Mesenteric fat pad (tissue), 1 donor: ENCODE measurements at places on chromosomes 1 and 21. TPM values are rescaled to one million over a fixed set of nuclear protein-coding genes. Genes with fewer than 3 reads are reported as not detected.

DNA sequence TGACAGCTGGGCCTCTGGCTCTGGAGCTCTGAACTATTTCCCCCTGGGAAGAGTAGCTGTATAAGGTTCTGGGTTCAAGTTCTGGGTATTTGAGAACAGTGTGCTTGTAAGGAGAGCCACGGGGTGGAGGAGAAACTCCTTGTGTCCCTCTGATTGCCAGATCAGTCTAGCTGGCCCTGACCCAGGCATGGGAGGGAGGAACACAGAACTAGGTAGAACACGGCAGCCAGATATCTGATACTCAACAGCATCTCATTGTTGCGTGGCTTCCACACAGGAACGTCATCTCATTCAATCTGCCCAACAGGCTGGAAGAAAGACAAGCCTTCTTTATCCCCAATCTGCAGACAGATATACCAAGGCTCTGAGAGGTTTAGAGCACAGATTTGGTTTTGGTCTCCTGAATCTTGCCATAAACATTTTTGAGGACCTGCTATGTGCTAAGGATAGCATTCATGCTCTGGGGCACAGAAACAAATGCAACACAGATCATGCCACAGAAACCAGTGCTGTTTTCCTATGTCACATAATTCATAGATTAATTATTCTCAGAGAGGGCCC lies 83.8 kb downstream of the PLXNA2 start:
- no peak for DNase-seq

GRCh38 chr21:42439284-42440186 lies 35.8 kb downstream of the UBASH3A start:
- peak; percentile 78 for DNase-seq

GRCh38 chr1:184800876-184801275 lies 46.2 kb upstream of the EDEM3 start:
- no peak for DNase-seq

AUNIP gene
- not detected for total RNA-seq
